Neural progenitor cell (in vitro differentiated cells): ENCODE measurements at places on chromosomes 2 and 18. TPM values are rescaled to one million over a fixed set of nuclear protein-coding genes. Genes with fewer than 3 reads are reported as not detected.

The DES gene
- 0.31 TPM in 1 of 2 replicates, not detected in the other for total RNA-seq

The ZNF516 gene
- total RNA-seq: 45.5 and 83.3 TPM in 2 replicates

DNA sequence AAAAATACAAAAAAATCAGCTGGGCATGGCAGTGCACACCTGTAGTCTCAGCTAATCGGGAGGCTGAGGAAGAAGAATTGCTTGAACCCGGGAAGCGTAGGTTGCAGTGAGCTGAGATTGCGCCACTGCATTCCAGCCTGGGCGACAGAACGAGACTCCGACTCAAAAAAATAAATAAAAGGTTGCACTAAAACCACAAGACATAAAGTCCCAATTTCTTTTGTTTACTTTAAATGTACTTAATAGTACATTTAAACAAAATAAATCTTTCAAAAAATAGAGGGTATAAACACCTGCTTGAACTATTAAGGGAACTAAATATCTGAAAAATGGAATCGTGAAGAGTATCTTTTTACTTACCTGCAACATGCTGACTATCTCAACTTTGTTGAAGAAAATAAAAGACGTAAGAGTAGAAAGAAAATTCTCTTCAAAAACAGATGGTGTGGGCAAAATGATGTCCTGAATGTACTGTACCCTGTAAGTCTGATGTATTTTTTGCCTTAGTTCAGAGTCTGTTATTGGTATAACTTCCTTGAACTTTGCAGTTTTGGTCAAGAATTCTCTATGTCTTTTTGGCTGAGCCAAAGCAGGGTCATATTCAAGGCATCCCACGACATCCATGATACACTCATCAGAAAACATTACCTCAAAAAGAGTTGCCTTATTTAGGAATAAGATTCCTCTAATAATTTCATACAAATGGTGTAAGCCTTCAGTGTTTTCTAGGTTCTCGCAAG, 19.2 kb downstream of the PPP4R3B start:
- no peak for DNase-seq

- no peak for DNase-seq
Observed at GRCh38 chr18:24999650-25000267, 352.2 kb downstream of the ZNF521 start.

DNA sequence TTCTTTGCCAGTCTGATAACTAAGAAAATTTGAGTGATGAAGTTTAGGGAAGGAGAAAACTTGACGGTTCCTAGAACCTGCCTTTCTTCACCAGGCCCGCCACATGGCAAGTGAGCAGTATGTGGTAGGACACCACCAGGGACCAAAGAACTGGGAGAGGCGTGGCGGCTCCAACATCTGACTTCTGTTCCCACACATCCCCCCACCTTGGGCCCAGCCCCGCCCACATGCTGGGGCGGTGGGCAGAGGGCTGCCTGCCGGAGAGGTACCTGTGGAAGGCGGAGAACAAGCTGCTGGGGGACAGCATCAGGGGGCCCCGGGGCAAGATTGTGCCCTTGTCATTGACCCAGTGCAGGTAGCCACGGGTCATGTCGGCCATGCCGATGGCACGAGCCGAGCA, 75.0 kb downstream of the EMILIN2 start:
- DNase-seq: no peak

DNA sequence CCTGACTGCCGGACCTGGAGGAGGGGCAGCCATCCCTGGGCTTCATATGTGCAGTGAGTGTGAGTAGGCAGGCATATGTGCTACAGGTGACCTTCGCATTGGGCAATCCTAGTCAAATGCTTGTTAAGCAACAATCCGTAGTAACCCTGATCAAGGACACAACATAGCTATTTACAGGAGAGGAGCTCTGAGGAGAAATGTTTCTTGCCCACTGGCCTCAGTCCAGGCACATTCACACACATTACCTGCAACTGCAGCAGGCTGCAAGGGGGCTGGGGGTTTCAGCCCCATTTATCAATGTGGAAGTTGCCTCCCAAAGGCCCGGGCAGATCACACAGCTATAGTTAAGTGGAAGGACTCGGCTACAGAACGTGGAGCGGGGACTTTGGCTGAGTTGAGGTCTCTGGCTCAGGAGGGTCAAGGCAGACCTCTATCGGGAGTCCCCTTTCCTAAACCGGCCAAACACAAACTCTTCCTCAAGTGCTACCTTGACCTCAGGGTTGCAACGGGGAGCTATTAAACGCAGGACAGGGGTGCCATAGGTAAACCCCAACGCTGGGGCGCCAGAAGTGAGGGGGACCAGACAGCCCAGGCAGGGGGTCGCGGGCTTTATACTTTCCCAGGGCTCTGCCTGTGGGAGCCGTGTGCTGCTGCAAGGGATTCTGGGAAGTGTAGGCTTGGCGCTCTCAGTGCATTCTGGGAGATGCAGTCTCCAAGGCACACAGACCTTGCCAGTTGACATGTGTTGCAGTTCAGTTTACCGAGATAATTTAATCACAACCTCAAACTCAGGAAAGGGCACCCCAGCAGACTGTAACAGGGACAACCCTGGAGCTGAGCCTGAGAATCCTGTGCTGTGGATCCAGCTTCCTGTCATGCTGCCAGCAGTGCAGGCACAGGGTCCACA, 9.4 kb downstream of the KHK start:
- peak; percentile 80 for DNase-seq

GRCh38 chr2:219946021-219946420, 318.6 kb downstream of the SLC4A3 start:
- no peak for DNase-seq

The HOXD3 gene
- total RNA-seq: not detected in 2 replicates

GRCh38 chr2:5454051-5454390, 238.2 kb upstream of the SOX11 start:
- DNase-seq: no peak

DNA sequence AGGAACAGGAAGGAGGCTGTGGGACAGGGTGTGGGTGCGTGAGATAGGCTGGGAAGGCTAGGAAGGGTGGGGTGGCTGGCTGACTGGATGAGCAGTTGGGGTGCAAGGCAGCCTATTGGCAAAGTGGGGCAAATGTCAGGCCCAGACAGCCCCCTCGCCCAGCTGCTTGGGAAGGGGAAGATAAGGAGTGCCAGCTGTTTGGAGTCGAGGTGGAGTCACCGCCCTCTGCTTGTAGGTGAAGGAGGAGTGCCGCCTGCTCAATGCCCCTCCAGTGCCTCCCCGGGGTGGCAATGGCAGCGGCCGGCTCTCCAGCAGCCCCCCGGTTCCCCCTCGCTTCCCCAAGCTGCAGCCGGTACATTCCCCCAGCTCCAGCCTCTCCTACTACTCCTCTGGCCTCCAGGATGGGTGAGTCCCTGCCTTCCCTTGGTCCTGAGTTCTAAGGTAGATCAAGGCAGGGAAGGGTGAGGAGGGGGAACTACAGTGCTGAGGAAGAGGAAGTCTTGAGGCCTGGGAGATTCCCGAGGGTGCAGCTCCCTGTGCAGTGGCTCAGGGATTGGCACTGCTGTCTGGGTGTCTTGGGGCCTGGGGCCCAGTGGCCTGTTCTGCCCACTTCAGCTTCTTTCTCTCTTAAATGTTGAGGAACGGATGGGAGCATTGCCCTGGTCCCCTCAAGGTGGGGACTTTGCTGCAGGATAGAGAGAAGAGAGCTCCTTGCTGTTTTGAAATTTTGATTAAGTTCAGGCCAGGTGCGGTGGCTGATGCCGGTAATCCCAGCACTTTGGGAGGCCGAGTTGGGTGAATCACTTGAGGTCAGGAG, 13.3 kb downstream of the GAREM2 start:
- no peak for DNase-seq

DNA sequence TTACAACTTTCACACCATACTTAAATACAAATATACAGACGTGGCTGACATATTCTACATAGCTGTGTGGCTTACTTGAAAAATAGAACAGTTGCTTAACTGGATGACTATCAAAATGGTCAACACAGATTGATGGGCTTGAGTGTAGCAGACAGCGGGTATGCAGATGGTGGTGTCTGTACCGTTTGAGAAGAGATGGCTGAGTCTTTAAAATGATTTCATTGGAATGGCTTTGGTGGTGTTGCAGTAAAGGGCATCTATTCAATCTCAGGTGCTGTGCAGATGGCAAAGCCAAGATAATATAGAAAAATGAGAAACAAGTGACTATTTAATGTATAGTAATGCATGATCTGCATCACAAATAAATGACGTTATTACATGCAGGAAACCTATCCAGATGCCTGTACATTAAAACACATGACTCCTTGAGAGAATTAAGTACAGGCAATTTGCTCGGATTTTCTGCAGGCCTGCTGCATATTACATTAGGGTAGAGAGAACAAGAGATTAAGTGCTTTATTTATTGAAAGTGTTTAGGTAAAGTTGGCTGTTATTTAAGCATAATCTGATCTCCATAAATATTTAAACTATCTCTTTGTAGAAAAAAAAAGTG, 68.5 kb downstream of the AGPS start:
- DNase-seq: no peak

- DNase-seq: no peak
Observed at GRCh38 chr2:60292242-60292641, 261.2 kb downstream of the BCL11A start.

The SERPINB7 gene
- not detected in 2 replicates for total RNA-seq

The CXCR4 gene
- total RNA-seq: 31.0 and 32.6 TPM in 2 replicates

DNA sequence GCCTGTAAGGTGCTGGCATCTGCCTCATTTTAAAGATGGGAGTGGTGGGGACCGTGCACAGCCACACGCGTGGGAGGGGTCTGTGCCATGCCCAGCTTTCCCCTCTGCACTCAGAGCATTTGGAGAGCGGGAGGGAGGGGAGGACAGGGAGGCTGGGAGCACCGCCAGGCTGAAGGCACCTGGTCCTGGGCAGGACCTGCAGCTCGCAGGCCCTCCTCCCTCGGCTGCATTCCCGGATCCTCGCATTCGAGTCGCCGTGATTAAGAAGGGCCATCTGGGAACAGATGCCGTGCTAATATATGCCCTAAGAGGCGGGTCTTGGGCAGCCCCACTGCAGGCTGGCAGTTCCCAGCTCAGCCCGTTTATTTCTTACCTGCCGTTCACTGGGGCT, 84.0 kb downstream of the PTGR3 start:
- DNase-seq: no peak

DNA sequence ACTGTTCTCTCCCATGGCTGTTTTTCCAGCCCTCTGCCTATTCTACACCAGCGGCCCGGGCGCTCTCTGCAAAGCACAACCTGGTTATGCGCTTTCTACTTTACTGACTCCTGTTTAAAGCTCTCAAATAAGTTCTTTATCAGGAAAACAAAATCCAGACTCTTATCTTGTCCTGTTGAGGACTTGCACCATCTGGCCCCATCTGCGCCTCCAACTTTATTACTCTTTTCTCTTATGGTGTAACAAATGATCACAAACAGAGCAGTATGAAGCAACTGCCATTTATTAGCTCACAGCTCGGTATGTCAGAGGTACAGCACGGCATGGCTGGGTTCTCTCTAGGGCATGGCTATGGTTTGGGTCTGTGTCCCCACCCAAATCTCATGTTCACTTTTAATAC, 236.5 kb upstream of the NT5C1B start:
- no peak for DNase-seq

- DNase-seq: no peak
Observed at GRCh38 chr2:212136216-212136795, 402.3 kb downstream of the ERBB4 start.

- no peak for DNase-seq
Observed at GRCh38 chr18:49052891-49053644, 102.3 kb upstream of the SMAD7 start.

DNA sequence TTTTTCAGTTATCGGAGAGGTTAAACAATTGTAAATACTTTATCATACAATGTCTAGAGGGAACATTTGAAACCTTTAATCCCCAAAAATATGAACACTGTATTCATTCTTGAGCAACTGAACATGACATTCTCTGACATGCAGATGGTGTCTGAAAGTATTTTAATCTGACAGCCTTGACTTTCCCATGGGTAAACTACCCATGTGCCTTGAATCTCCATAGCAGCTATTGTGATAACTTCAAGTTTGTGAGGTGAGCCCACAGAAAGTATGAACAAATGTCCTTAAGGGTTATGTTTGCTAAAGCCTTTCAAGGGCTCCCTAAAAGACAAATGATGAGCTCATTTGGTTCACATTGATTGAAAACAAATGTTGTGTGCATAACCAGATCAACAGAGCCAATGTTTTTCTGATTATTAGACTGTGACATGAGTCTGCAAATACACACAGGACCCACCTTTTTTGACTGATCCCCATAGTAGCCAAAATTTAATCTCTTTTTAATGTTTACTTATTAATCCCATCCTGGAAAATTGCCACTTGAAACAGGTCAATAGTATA, 1326.0 kb downstream of the LRP1B start:
- DNase-seq: no peak

DNA sequence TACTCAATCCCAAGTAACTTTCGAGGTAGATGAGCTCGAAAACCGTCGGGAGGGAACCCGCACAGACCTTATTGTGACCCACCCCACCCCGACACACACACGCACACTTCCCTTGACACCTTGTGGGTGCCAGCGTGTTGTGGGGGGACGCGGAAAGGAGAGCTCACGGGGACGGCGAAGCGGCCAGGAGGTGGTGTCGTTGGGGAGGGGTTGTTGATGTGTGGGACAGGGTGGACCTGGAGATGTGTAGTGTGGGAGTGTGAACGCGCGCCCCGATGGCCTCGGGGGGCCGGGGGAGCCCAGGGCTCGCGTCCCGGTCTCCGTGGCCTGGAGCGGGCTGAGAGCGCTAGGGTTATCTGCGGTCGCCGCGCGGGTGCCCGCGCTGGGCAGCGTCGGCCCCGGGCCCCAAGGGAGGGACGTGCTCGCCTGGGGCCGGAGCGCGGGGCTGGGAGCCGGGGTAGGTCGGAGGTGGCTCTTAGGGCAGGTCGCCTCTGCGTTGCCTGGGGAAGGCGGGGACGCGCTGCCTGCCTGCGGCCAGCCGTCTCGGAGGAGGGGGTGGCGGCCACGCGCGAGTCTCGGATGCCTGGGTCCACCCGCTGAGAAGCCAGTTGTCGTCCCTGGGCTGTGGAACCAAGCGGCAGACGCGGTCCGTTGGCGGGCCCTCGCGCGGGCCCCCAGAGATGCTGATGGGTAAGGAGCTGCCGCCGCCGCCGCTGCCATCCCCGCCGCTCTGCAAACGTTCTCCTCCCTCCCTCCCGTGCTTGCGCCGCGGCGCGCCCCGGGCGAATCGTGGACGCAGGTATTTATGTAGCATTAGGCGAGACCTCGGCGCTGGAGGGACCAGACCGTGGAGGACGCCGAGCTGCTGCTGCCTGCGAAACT, 1.6 kb downstream of the KLHL29 start:
- DNase-seq: peak; percentile 67

The PIAS2 gene
- total RNA-seq: 26.4 and 39.4 TPM in 2 replicates

The TDRD15 gene
- total RNA-seq: not detected in 2 replicates

DNA sequence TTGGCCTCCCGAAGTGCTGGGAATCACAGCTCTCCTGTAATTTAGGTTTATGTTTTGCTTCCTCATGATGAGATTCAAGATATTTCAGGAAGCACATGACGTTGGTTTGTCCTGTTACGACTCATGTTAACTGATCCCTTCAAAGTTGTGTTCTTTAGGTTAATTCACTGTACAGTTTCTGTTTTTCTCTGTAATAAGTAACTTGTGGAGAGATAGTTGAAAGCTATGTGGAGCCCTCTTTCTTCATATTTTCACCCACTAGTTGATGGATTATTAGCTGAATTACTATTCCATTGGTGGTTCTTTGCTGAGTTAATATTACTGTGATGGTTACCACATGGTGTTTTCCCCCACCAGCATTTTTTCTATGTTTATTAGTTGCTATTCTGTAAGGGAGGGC, 18.3 kb upstream of the CHCHD5 start:
- DNase-seq: no peak
